ENCODE measurements at places on chromosomes 7 and 10.

DNA sequence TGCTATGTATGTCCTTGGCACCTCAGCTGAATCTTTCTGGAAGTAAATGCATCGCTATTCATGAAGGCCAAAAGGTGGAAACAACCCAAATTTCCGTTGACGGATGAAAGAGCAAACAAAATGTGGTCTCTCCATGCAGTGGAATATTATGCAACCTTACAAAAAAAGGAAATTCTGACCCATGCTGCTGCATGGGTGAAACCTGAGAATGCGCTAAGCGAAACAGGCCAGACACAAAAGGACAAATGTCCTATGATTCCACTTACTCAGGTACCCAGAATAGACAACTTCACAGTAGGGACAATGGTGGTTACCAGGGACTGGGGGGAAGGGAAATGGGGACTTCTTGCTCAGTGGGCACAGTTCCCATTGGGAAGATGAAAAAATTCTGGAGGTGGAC is 158.8 kb downstream of the CAMK1D start:
- no peak for DNase-seq

DNA sequence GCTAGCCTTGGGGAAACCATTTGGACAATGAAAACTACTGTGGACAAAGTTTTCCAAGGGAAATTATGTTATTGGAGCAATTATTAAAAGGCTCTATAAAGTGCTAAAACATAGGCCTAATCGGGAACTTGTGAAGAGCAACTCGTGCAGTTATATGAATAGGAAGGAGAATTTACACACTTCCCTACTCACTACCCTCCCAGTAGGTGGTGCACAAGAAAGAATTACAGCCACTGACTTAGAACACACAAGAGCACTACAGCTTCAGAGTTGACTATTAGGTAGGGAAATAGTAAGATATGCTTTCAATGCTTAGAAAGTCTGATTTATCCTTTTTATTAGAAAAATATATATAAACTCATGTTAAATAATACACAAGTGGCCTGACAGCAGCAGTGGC is 47.2 kb downstream of the GSAP start:
- no peak for DNase-seq

GRCh38 chr10:125816548-125816947 is 6.5 kb downstream of the UROS start:
- DNase-seq = no peak

- DNase-seq = no peak
Measured at GRCh38 chr10:17092216-17092944, 37.2 kb downstream of the CUBN start.

DNA sequence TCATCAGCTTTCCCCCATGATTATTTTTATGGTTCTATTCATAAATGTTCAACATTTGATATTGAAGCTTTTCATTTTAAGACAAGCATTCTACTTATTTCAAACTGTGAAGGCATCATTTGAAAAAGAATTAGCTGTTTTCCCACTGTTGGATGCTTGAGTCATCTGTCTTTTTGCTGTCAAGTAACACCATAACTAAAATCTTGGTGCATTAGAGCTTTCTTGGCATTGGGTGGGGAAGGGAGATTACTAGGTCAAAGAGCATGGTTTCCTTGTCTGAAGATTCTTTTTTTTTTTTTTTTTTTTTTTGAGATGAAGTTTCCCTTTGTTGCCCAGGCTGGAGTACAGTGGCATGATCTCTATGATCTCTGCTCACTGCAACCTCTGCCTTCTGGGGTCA is 68.5 kb downstream of the CTBP2 start:
- no peak for DNase-seq

DNA sequence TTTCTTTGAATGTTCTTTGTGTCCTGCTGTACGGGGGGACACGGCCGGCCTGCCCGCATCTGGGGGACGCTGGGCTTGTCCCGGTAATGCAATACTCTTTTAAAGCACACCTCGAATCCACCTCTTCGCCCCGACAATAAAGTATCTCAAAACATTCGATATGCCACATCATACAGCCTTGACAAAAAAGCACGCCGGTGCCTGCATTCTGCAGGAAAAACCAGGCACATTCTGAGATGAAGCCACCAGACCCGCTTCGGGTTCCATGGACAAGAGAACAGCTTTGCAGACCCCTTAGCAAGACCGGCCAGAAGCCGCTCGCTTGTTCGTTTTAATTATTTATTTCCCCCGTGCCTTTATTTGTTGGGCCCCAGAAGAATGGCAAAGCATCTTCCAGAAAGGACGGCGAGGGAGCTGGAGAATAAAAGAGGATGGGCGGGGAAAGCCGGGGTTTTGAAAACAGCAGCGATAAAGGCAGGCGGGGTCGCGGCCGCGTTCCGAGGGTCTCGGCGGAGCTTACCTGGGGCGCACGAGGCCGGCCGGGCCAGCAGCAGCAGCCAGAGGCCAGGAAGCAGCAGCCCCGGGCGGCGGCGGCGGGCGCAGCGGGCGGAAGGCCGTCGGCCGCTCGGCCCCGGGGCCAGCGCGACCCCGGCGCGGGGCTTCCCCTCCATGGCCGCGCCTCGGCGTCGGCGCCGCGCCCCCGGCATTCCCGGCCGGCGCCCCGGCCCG is 462 bp downstream of the KIAA1549 start:
- no peak for DNase-seq

- DNase-seq = no peak
Measured at GRCh38 chr7:105642264-105642663, 61.0 kb upstream of the EFCAB10 start.

DNA sequence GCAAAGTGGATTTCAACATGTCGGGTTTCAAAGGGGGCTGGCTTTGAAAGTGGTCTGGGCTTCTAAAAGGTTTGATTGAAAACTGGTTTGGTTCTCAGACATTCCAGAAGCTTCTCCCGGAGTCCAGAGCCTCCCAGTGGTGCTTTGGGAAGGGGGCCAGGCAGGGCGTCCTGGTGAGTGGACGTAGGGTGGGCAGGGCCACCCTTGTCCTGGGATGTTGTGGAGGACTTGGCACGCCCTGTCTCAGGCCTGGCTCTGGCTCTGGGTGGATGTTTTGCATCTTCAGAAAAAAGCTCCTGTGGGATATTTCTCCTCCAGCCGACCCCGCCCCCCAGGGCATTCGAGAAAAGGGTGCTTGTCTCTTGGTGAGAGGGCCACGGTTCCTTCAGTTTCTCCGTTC is 31.2 kb downstream of the GRIFIN start:
- no peak for DNase-seq

- no peak for DNase-seq
Measured at GRCh38 chr10:6689036-6689435, 109.0 kb upstream of the PRKCQ start.

DNA sequence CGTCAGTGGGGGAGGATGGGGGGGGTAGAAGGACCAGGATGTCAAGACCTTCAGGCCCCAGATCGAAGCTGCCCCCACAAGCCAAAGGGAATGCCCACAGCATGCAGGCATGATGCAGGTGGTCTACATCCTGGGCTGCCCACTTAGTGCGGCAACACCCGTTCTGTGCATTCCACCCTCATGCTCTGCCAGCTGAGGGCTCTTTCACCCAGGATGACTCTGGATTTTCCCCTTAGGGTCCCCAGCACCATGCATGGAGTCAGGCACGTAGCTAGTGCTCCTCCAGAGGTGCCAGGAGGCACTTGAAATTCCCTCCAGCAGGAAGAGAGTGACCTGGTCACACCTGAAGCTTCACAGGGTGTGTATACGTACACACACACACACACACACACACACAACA is 66.2 kb downstream of the SH3PXD2A start:
- no peak for DNase-seq

- DNase-seq = no peak
Measured at GRCh38 chr10:125911145-125911544, 14.8 kb downstream of the FANK1 start.

Measured in HFF-Myc (cell line).